NCI-H187 treated with DMSO at 0.1 percent for 48 hours (cell line): ENCODE measurements at places on chromosomes 6 and 20.

DNA sequence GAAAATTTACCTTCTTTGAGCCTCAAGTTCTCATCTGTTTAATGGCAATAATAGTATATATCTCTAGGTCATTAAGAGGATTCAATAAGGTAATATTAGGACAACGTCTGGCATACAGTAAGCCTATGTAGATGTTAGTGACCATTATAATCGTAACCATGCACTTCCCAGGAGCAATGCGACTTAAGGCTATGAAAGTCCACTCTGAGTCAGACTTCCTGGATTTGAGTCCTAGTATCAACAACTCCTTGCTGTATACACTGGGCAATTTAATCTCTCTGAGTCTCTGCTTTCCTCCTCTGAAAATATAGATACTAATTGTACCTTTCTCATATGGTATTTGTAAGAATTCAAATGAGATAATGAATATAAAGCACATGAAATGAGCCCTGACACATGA is 168.1 kb upstream of the HDDC2 start:
- no peak for DNase-seq

DNA sequence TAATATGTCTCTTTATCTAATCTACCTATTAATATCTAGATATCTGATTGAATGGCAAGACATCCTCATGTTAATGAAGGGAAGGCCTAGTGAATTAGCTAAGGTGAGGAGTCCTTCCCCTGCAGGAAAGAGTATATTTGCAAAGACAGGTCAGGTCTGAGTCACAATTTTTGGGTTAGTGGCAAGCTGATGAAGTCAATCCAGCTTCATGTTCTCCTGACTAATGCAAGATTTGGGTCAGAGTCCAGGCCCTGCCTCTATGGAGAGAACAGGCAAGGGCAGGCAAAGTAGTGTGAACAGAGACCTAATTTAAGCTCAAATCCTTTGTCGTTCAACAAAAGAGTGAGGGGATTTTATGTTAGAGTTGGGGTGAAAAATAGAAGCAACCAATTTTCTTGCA is 496.7 kb downstream of the BMP2 start:
- DNase-seq: no peak

GRCh38 chr6:139153855-139154254 is 19.0 kb downstream of the HECA start:
- no peak for DNase-seq

GRCh38 chr6:12717356-12717755 is 789 bp downstream of the PHACTR1 start:
- DNase-seq: no peak

DNA sequence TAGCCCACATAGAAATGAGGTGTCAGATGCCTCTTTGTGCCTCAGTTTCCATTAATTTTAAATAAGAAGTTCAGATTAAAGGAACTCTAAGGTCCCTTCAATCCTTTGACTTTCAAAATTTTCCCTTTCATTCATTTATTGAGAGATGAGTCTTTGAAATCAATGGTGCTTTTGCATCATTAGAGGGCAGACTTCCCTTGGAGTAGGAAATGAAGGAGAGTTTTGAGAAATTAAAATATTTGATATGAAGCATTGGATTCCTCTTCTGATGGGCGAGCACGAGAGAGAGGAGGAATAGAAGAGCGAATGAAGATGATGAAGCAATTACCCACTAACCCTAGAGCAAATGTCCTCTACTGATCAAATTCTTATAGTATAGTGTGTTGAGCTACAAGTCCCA is 105.7 kb downstream of the EDN1 start:
- DNase-seq: no peak

DNA sequence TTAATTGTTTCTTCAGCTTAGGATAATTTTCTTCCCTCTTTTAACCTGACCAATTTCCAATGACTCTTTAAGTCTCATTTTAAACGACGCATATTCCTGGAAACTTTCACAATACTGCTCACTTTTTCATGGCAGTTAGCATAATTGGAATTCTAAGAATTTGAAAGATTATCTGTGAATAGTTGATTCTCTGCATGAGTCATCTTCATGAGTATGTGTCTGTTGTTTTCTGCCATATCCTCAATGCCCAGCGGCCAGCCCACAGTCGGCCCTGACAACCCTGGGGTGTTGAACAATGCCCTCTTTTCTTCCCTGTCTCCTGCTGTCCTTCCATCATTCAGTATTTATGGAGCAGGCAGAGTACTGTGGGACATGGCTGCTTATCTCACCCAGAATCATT is 554.2 kb downstream of the CDH26 start:
- DNase-seq: peak; percentile 50

- DNase-seq: no peak
Measured at GRCh38 chr6:165850434-165851019, 187.5 kb upstream of the PDE10A start.

DNA sequence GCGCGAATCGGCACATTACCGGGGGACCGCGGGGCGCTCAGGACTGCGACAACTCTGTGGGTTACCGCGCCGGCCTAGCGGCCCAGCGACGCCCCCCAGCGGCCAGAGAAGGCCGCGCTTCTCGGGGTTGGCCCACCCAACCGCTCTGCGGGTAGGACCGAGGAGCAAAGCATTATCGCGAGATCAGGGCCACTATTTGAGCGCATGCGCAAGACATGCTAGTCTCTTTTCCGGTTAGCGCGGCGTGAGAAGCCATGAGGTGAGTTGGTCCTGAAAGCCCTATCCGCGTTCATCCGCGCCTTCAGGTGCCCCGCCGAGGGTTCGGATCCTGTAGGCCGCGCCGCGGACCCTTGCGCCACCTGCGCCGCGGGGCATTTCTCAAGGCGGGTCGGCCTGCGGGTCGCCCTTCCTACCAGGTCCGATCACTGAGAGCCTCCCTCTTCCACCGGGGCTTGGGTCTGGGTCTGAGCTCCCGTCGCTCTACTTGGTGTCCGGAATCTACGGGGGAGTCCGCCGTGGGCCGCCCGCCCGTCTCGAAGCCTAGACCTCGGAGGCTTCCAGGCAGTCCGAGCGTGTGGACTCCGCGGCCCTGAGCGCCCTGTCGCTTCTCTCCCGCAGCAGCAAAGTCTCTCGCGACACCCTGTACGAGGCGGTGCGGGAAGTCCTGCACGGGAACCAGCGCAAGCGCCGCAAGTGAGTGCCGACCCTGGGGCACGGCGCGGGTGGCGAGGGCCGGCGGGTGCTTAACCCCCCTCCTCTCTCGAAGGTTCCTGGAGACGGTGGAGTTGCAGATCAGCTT is at the start of gene RPL10A:
Gene RPL10A, plus strand, starts transcription at position 221 of the 799 bp plus-strand sequence. Its CDS starts 34 bp downstream, at position 255.
- peak; percentile 87 for DNase-seq

GRCh38 chr6:134381959-134382358 is 64.0 kb upstream of the SGK1 start:
- no peak for DNase-seq

- no peak for DNase-seq
Measured at GRCh38 chr6:150734235-150734634, 131.3 kb upstream of the MTHFD1L start.

GRCh38 chr6:87171938-87172633 is 16.7 kb downstream of the ZNF292 start:
- no peak for DNase-seq

GRCh38 chr20:44494266-44494665 is 18.6 kb downstream of the TTPAL start:
- no peak for DNase-seq
